ENCODE measurements at places on chromosomes 12 and 14. TPM values are rescaled to one million over a fixed set of nuclear protein-coding genes. Genes with fewer than 3 reads are reported as not detected.

GRCh38 chr12:125324861-125325490 is 259.7 kb downstream of the AACS start:
- H3K4me1 ChIP-seq: no peaks in the 10 kb centered on the region
- peaks cover 14% of the 10 kb centered on the region for H3K27me3 ChIP-seq
- H3K4me3 ChIP-seq: no peak overlapping the region
- H3K36me3 ChIP-seq: no peaks in the 10 kb centered on the region
- no peak overlapping the region for H3K27ac ChIP-seq
- DNase-seq: no peak

GRCh38 chr14:71964716-71965115 is 32.5 kb downstream of the RGS6 start:
- no peak overlapping the region for H3K27ac ChIP-seq
- peaks cover 28% of the 10 kb centered on the region for H3K27me3 ChIP-seq
- H3K36me3 ChIP-seq: peaks cover 1% of the 10 kb centered on the region
- no peak for DNase-seq

The ZDHHC22 gene
- total RNA-seq: not detected

- H3K36me3 ChIP-seq: no peaks in the 10 kb centered on the region
- no peak overlapping the region for H3K4me3 ChIP-seq
- H3K4me1 ChIP-seq: peaks cover 3% of the 10 kb centered on the region
- DNase-seq: no peak
- no peak overlapping the region for H3K27ac ChIP-seq
Observed at GRCh38 chr14:105883066-105884005, 357.0 kb downstream of the TMEM121 start.

The GYS2 gene
- total RNA-seq: not detected

The CLEC12A gene
- 0.14 TPM for total RNA-seq

- peaks cover 5% of the 10 kb centered on the region for H3K27me3 ChIP-seq
- H3K36me3 ChIP-seq: no peaks in the 10 kb centered on the region
- H3K4me3 ChIP-seq: no peak overlapping the region
- no peaks in the 10 kb centered on the region for H3K4me1 ChIP-seq
- no peak for DNase-seq
Observed at GRCh38 chr12:3105690-3106479, 28.7 kb downstream of the TSPAN9 start.

DNA sequence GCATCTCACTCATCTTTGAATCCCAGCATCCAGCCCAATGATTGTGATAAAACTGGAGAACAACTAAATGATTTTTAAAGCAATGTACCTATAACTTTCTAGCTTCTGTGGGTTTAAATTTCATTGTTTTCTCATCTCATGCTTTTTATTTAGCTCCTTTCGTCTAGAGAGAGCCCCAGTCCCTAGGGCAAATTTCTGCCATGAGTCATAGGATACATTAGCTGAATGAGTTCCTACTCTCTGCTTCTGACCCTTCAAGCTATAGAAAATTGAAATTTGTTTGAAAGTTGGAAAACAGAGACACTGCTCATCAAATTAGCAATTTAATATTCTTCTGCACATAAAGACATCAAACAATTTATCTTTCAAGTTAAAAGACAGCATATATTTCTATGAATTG is 113.9 kb downstream of the KIF21A start:
- no peak for DNase-seq
- H3K27ac ChIP-seq: no peak overlapping the region
- peaks cover 10% of the 10 kb centered on the region for H3K4me1 ChIP-seq

The PLBD1 gene
- total RNA-seq: not detected

DNA sequence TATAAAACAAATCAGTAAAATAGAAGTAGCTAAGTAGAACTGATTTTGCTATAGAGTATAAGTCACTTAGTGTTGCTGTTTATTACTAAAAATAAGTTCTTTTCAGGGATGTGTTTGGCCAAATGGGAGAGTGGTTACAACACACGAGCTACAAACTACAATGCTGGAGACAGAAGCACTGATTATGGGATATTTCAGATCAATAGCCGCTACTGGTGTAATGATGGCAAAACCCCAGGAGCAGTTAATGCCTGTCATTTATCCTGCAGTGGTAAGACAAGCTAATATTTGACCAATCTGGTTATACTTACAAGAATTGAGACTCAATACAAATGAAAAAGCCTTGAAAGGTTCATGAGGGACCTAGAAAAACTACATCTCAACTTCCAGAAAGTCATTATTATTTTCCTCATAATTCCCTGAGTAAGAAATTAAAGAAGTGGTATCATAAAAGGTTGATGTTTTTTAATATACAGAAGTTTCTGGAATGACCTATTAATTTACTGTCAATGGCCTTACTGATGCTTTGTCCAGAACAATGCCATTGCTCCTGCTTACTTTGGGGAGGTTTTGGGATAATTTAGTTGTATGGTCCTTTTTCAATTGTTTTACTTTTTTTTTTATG is 1.9 kb downstream of the LYZ start:
- H3K27me3 ChIP-seq: no peaks in the 10 kb centered on the region
- H3K4me1 ChIP-seq: no peaks in the 10 kb centered on the region
- no peak overlapping the region for H3K27ac ChIP-seq
- H3K4me3 ChIP-seq: no peak overlapping the region

The CCDC184 gene
- total RNA-seq: 0.33 TPM

The MYO1A gene
- 1.4 TPM for total RNA-seq

The PTPRR gene
- not detected for total RNA-seq

- no peak overlapping the region for H3K27ac ChIP-seq
- no peaks in the 10 kb centered on the region for H3K27me3 ChIP-seq
- no peak overlapping the region for H3K4me3 ChIP-seq
Observed at GRCh38 chr12:78938341-78939084, 73.9 kb downstream of the SYT1 start.

The DEPDC4 gene
- total RNA-seq: 2.4 TPM

The NANOG gene
- total RNA-seq: not detected

GRCh38 chr12:68998041-68998440 is 65.1 kb upstream of the CPM start:
- H3K27ac ChIP-seq: no peak overlapping the region
- no peak for DNase-seq
- H3K4me1 ChIP-seq: no peaks in the 10 kb centered on the region

GRCh38 chr12:64525461-64526160 is 73.7 kb downstream of the TBK1 start:
- no peak overlapping the region for H3K4me3 ChIP-seq
- peaks cover 9% of the 10 kb centered on the region for H3K27me3 ChIP-seq
- H3K4me1 ChIP-seq: no peaks in the 10 kb centered on the region
- no peaks in the 10 kb centered on the region for H3K36me3 ChIP-seq
- no peak overlapping the region for H3K27ac ChIP-seq

- H3K36me3 ChIP-seq: no peaks in the 10 kb centered on the region
- H3K27ac ChIP-seq: no peak overlapping the region
- DNase-seq: no peak
- H3K4me3 ChIP-seq: no peak overlapping the region
- H3K27me3 ChIP-seq: no peaks in the 10 kb centered on the region
Observed at GRCh38 chr14:28875934-28876571, 109.5 kb downstream of the FOXG1 start.

The TAS2R13 gene
- total RNA-seq: 0.12 TPM

GRCh38 chr14:50030036-50030435 is 86.3 kb downstream of the VCPKMT start:
- no peaks in the 10 kb centered on the region for H3K27me3 ChIP-seq
- DNase-seq: no peak
- H3K4me3 ChIP-seq: no peak overlapping the region
- peaks cover 38% of the 10 kb centered on the region for H3K36me3 ChIP-seq
- H3K27ac ChIP-seq: peak overlapping the region; percentile 18

The FAIM2 gene
- total RNA-seq: 0.08 TPM

DNA sequence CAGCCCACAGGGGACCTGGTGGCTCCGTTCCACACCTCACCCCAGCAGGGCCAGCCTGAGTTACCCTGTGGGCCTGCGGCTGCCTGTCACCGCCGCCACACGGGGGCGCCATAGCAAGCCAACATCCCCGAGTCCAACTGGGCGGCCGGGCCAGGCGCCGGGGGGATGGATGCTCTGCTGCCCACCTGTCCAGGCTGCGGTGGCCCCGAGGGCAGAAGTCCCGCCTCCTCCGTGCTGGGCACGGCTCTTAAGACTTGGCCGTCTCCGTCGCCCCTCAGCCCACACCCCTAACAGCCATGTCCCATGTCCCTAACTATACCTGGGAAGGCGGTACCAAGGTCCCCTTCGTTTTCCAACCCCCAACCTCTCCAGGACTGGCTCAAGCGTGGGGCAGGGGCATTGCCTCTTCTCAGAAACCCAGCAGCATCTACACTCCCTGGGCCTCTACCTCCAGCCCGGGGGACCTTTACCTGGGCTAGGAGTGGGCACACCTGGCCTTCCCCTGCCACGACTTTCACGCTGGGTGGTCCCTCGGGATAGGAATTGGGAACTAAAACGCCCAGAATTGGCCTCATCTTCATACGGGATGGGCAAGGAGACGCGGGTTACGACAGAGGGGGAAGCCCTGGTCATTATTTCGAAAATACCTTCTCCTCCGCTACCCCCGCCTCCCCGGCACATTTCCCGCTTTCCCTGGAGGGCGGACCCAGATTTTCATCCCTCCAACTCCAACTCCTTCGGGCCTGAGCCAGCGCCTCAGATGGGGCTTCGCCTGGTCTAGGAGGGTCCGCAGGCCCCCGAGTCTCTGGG is 1.1 kb upstream of the CYP46A1 start:
- DNase-seq: peak; percentile 86
- peak overlapping the region; percentile 81 for H3K27ac ChIP-seq
- H3K27me3 ChIP-seq: peaks cover 13% of the 10 kb centered on the region
- H3K4me3 ChIP-seq: peak overlapping the region; percentile 85
- no peaks in the 10 kb centered on the region for H3K36me3 ChIP-seq

GRCh38 chr14:85617791-85618190 is 87.8 kb downstream of the FLRT2 start:
- no peak overlapping the region for H3K27ac ChIP-seq
- H3K27me3 ChIP-seq: no peaks in the 10 kb centered on the region
- no peaks in the 10 kb centered on the region for H3K36me3 ChIP-seq
- H3K4me1 ChIP-seq: no peaks in the 10 kb centered on the region
- no peak for DNase-seq

DNA sequence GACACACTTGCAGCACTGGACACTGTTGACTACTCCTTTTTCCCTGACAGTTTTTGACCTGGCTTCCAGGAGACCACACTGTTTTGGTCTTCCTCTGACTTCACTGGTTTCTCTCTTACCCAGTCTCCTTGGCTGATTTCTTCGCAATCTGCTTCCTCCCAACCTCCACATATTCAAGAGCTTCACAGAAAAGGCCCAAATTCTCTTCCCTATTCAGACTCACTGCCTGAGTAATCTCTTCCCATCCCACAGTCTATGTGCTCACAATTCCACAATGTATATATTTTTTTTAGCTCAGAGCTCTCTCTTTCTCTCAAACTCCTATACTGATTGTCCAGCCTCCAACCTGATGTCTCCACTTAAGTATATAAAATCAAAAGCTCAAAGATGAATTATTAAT is 115.4 kb downstream of the SINHCAF start:
- no peak overlapping the region for H3K4me3 ChIP-seq
- no peaks in the 10 kb centered on the region for H3K36me3 ChIP-seq
- DNase-seq: no peak
- H3K4me1 ChIP-seq: no peaks in the 10 kb centered on the region

The SERPINA5 gene
- not detected for total RNA-seq

DNA sequence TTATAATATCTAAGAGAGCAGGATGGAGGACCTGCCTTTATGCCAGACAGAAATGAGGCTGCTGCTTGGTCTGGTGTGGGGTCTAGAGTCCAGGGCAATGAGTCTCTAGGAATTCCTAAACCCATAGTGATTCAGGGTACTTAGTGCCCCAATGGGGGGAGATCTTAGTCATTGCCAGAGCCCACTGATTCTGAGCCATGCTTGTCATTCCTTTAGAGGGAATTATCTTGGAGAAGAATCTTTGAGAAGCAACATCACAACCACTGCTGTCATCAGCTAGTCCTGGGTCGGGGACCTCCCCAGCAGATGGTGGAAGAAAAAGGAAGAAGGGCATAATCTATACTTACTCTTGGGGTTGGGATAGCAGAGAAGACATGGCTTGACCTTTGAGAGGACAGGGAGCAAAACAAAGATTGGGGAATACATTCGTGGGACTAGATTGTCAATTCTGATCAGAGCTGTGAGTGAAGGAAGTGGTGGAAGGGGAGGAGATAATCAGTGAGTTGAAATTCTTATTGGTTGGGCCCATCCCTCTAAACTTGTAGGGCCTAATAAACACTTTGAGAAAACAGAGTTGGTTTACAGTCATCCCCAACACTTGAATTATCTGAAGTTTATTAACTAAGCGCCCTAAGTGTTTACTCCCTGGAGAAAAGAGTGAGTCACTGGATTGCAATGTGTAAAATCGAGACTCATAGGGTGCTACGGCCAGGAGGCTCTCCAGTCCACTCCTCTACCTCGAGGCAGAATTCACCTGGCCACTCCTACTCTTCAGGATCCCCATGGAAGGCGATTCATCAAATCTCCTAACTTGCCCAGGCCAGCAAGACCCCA is 3.0 kb upstream of the KRT3 start:
- no peak overlapping the region for H3K4me3 ChIP-seq
- DNase-seq: no peak
- H3K27ac ChIP-seq: no peak overlapping the region
- H3K27me3 ChIP-seq: no peaks in the 10 kb centered on the region
- H3K36me3 ChIP-seq: no peaks in the 10 kb centered on the region

DNA sequence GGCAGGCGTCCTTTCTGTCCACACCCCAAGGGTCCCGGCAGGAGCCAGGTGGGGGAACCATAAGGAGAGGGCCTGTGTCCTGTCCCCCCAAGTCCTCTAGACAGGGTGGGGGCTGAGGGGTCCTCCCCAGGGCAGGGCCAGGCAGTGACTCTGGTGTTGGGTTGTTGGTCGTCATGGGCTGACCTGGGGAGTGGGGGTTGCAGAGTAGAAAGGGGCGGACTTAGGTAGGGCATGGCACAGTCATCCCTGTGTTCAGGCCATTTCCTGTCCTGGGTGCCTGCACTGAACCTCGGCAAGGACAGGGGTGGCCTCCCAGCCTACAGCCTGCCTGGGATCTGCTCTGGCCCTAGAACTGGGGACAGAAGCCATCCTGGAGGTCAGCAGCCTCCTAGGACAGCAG is 356.2 kb downstream of the TMEM121 start:
- H3K36me3 ChIP-seq: no peaks in the 10 kb centered on the region
- no peak for DNase-seq
- H3K4me1 ChIP-seq: peaks cover 3% of the 10 kb centered on the region
- peaks cover 3% of the 10 kb centered on the region for H3K27me3 ChIP-seq

The KRT80 gene
- not detected for total RNA-seq

The RTN1 gene
- not detected for total RNA-seq

Data from activated naive CD8-positive, alpha-beta T cell treated with anti-CD3 and anti-CD28 coated beads for 36 hours (primary cell).